ENCODE measurements at places on chromosomes 16 and 17. TPM values are rescaled to one million over a fixed set of nuclear protein-coding genes. Genes with fewer than 3 reads are reported as not detected.

Gene RNF157
- total RNA-seq = under 0.01 TPM

Gene TP53TG3C
- 0.19 TPM for total RNA-seq

Gene CRHR1
- not detected for total RNA-seq

Gene TPSD1
- total RNA-seq = not detected

Measured in regular cardiac myocyte (primary cell).